A172 (cell line): ENCODE measurements at places on chromosomes 4 and X. TPM values are rescaled to one million over a fixed set of nuclear protein-coding genes. Genes with fewer than 3 reads are reported as not detected.

DNA sequence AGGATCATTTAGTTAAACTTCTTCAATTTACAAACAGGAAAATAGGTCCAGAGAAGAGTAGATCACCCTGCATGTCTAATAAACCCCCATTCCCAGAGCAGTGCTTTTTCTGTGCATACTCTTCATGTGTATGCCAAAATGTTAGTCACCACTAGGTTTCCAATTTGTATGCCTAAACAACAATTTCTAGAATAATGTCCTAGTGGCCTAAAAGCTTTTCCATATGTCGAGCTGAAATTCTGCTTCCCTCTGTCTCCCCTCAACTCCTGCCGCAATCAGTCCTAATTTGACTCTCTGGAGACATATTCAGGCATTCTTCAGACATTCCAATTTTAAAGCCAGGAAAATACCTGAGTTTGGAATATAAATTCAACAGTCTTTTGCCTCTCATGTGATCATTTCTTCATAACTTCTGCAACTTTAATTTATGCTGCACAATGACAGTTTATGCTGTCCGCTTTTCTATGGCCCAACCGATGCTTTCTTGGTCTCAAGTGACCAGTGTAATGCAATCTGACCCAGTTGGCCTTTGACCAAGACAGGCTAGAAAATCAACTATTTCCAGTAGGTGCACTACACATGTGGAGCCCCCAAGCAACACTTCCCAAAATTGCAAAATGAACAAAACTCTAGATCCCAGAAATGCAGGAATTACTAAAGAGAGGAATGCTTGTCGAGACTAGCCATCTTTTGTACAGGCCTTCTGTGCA, 122.9 kb upstream of the FMR1 start:
- DNase-seq = no peak

GRCh38 chr4:79788884-79789283, 284.1 kb downstream of the ANTXR2 start:
- DNase-seq = no peak

GRCh38 chrX:72382202-72382595, 76.5 kb upstream of the CITED1 start:
- DNase-seq = no peak

DNA sequence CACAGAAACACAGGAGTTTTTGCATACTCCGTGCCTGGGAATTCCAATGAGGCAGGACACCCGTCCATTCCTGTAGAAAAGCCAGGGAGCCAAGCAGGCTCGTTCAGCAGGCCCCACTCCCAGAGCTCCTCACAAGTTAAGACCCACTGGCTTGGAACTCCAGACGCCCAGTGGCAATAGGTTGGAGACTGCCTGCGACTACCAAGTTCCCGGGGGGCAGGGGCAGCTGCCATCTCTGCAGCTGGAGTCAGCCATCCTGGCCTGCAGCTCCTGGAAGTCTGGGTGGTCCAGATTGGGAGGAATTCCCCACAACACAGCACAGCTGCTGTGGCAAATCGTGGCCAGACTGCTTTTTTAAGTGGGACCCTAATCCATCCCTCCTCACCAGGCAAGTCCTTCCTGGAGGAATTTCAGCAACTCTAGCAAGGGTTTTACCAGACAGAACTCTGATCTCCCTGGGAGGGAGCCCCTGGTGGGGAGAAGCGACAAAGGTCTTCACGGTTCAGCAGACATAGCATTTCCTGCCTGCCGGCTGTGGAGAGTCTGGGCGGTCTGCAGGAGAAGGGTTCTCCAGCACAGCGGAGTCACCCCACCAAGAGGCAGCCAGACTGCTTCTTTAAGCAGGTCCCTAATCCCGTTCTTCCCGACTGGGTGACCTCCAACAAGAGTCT, 231.9 kb downstream of the STPG2 start:
- no peak for DNase-seq

DNA sequence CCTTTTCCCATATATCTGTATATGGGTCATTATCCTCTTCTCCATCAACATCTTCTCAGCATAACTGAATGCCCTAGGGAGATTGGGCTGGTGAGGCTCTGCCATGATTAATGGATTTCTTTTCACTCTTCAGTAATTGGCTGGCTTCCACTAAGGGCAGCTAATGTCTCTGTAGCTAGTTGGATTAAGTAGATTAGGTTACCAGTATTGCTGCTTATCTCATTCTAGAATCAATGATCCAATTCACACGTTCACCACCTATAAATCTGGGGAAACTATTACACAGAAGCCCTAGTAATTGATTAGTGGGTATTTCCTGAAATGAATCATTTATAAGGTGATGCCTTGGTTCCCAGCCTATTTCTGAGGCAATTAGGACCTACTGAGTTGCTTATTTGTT, 94.8 kb downstream of the KDR start:
- DNase-seq = no peak

DNA sequence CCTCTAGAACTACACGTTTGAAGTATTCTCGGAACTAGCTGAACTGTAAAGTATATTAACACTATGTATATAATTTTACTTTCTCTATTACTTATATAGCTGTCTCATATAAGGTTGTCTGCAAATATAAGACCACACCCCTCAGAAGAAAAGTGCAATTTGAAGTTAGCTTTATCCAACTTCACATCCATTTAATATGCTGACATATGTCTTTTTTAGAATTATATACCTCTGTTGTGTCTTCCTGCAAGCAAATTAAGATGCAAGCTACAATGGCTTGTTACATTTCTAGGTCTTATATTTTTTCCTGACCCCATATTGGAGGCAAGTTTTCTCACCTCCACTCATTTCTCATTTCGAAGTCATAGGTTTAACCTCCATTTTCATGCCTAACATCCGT, 349.0 kb upstream of the AGA start:
- no peak for DNase-seq

GRCh38 chrX:8424912-8425311, 39.7 kb upstream of the VCX3B start:
- no peak for DNase-seq

GRCh38 chr4:16692046-16692445, 206.4 kb downstream of the LDB2 start:
- no peak for DNase-seq

- no peak for DNase-seq
Observed at GRCh38 chr4:15936495-15936894, 2.0 kb downstream of the FGFBP1 start.

DNA sequence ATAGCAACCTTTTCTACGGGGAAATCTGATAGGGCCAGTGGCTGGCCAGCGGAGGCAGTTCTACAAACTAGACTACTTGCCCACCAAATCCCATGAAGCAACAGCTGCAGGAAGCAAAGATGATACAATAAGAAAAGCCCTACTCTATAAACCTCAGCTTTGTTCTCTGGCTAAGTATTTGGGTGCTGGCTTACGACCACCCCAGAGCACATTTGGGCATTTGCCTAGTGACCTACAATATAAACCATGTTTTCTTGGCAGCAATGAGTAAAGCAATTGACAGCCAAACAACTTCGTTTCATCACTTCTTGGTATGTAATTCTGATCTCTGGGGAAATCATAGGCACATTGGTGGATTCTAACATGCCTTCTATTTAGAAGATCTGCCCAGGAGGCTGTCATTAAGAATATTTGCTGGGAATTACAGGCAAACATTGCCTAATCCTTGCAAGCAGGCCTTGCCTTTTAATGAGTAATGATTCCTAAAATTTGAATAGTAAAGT, 7.5 kb upstream of the LHFPL1 start:
- DNase-seq = no peak

DNA sequence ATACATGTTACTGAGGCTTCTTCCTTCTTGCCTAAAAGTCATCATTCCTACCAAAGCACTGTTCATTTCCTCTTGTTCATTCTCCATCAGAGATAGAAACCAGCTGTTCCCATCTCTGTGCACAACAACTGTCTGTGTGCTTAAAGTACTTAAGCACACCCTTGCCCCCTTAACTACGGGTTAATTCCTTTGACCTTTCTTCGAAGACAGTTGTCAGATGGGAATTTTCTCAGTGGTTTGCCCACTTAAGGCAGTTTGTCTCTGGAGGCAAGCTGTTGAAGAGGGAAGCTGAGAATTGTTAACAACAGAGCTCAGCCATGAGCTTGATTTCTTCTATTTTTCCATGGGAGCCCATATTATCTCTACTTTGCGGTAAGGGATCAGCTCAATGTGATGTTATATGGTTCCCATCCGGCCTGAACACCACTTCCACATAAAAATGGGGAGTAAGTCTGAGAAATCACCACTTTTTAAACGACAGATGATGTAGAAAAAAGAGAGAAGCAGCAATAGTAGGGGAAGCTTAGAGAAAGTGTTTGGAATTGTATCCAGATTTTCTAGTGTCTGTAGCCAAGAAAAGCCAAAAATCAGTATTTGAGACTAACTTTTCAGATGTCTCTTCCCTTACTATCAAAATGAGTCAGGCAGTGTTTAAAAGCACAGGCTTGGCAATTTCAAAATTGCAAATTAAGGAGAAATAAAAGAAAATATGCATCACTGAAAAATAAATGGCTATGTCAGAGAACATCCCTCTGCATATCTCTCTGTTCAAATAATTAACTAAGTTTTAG, 194.4 kb downstream of the SLIT2 start:
- DNase-seq = no peak

Gene SEPSECS
- 4.7 and 10.0 TPM in 2 replicates for total RNA-seq

Gene PDGFC
- total RNA-seq = 27.5 and 36.9 TPM in 2 replicates

Gene NKRF
- total RNA-seq = 2.7 and 3.5 TPM in 2 replicates

Gene FAM149A
- 5.6 and 7.3 TPM in 2 replicates for total RNA-seq

Gene NAA15
- 56.6 and 57.2 TPM in 2 replicates for total RNA-seq

Gene FRMD7
- total RNA-seq = not detected in 2 replicates

Gene MAGEA9B
- total RNA-seq = not detected in 2 replicates
